ENCODE measurements at places on chromosomes 1 and 21. TPM values are rescaled to one million over a fixed set of nuclear protein-coding genes. Genes with fewer than 3 reads are reported as not detected.

The PROK1 gene
- total RNA-seq: 4.6 TPM

The NUDT4B gene
- total RNA-seq: 6.1 TPM

- no peaks in the 10 kb centered on the region for H3K4me1 ChIP-seq
- no peak overlapping the region for H3K4me3 ChIP-seq
- no peaks in the 10 kb centered on the region for H3K27me3 ChIP-seq
- no peaks in the 10 kb centered on the region for H3K36me3 ChIP-seq
- no peak for DNase-seq
- H3K27ac ChIP-seq: no peak overlapping the region
Measured at GRCh38 chr1:118503752-118504151, 318.7 kb upstream of the SPAG17 start.

DNA sequence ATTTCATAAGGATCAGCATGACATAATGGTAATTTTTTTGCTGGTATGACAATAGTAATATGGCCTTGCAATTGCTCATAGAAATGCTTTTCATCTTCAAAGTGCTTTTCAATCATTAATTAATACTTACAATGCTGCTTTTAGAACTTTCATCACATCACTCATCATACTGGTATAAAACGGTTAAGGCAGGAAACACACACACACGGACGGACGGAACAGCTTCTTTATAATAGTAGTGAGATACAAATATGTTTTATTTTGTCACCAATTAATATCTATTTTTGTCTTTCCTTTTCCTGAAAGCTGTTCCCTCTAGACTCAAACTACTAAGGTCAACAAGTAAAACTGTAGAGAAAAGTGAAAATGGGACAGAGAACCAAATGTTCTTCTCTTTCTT is 353.9 kb upstream of the PKN2 start:
- no peak overlapping the region for H3K27ac ChIP-seq
- no peaks in the 10 kb centered on the region for H3K4me1 ChIP-seq
- DNase-seq: no peak
- H3K27me3 ChIP-seq: no peaks in the 10 kb centered on the region
- no peak overlapping the region for H3K4me3 ChIP-seq

DNA sequence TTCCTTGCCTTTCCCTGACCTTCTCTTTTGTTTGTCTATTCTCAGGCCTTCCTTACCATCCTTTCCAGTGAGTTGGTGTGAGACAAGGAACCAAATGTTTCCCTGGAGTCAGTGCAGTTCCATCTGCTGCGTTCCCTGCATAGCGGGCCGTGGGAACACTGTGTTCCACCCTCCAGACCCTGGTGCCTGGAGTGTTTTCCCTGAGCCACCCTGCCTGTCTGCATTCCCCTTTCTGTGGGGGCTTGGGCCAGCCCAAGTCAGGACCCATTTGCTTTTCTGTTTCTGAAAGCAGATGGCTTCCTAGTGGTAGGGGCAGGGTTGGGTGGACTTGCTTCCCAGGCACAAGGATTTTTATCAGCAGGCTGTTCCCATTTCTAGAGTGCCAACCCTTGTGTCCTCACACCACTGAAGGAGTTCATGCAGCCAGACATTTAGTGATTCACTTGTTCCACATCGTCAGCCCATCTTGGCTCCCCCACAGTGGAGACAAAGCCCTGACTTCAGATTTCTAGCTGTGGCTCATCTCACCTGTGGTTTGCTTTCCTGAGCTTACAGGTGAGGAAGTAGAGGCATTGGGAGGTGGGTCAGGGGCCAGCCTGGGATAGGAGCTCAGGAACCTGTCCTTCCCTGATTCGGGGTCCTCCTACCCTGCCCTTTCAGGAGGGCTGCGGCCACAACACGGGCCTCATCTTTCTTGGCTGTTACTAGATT is 14.1 kb upstream of the MYOG start:
- H3K4me1 ChIP-seq: no peaks in the 10 kb centered on the region
- no peak for DNase-seq
- H3K36me3 ChIP-seq: no peaks in the 10 kb centered on the region
- no peaks in the 10 kb centered on the region for H3K27me3 ChIP-seq
- H3K27ac ChIP-seq: no peak overlapping the region

DNA sequence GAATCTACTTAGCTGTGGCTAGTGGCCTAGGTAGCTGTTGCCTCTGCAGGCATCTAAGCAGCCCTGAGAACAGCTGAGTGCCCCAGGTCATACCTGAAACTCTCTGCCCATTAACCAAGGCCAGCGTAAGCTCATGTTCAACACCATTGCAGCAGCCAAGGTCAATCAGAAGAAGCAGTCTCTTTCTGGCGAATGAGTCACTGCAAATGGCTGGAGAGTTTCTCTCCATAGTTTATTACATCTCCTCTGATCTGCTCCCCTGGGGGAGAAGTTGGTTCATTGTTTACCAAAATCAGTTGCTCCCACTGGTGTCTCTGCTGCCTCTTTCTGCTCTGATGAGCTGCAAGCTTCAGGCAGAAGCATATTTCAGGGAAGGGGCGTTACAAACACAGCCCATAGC is 6.9 kb upstream of the BCL9 start:
- peaks cover 11% of the 10 kb centered on the region for H3K4me1 ChIP-seq
- no peak for DNase-seq
- no peak overlapping the region for H3K4me3 ChIP-seq
- H3K27me3 ChIP-seq: no peaks in the 10 kb centered on the region
